ENCODE measurements at places on chromosomes 2 and 18.

GRCh38 chr2:236769981-236770671 is 200.5 kb downstream of the ACKR3 start:
- DNase-seq, result no peak

DNA sequence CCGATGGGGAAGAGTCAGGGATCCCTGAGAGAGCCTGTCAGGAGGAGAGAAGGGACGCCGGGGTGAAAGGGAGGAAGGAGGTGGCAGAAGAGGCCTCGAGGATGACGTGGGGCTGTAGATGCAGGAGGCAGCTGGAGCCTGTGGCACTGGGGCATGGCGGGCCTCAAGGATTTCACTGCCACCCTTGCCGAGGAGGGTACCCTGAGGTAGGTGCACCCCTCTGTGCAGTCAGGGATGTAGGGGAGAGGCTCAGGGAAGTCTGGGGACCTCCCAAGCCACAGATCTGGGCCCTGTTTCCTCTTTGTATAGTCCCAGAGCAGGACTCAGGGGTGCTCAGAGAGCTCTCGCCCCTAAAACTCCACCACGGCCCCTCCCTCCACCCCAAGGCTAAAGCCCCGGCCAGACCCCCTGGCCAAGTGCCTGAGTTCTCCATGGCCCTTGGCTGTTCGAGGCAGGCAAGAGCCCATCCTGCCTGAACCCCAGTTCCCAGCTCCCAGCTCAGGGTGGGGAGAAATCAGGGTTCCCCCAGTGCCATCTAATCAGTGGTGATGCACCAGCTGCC is 39.0 kb upstream of the HDAC4 start:
- DNase-seq, result no peak

GRCh38 chr18:57561728-57562423 is 24.6 kb downstream of the FECH start:
- peak; percentile 58 for DNase-seq

DNA sequence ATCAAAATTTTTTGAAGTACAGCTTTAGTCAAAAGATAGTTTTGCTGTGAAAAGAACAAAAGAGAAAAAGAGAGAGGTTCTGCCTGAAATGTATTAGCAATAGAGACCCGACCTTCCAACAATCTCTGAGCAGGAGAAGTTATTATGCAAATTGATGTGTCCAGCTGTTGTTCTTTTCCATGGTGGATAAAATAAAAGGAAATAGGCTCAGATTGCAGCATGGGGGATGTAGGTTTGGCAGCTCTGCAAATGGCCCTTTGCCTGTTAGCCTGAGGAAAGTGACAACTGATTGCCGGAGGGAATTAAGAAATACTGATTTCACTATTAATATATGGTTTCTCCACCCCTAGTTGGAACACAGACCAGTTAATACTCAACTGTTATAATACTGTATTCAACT is 1283.2 kb upstream of the NXPH2 start:
- no peak for DNase-seq

DNA sequence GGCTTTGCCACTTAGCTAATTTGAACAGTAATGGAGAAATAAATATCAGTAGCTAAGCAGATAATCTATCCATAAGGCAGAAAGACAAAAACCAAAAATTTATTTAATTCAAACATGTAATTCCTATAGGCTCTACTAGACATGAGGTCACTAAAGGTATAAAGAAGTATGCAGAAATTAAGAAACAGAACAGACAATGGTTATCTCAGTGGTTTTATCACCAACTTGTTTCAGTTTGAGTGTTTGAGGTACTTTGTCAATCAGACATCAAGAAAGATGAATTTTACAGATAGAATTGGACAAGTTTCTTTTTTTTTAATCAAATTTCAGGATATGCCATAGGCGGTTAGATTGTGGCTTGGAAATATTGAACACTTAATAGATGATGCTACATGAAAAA is 67.4 kb upstream of the ZEB2 start:
- DNase-seq, result no peak

DNA sequence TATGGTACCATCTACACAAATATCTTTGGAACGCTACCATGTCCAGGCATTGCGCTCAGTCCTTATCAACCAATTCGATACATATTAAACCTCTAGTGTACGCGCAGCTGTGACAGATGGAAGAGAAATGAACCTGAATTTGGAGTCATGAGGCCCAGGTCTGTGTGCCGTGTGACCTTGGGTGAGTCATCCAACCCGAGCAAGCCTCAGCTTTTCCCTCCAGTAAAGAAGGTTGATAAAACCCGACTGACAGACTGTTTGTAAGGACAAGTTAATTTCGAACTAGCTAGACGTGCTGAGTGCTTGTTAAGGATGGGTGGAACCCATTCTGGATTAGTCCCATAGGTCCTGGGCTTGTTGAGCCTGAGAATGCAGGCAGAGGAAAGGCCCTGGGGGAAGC is 28.2 kb downstream of the GREB1 start:
- DNase-seq, result no peak

DNA sequence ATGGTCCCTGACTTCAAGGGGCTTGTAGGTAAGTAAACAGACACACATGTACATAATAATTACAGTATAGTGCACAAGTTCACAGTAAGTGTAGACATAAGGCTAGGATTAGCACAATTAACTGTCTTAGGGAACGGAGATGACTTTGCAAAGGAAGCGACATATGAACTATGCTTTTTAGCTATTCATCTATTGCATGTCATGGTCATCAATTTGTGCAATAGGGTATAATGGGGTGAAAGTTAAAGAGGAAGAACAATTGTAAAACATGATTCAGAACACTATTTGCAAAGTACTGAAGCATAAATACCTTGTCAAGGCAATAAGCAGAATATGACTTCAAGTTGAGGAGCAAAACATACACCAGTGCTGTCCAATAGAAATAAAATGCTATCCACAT is 112.3 kb upstream of the SLC8A1 start:
- DNase-seq, result no peak

DNA sequence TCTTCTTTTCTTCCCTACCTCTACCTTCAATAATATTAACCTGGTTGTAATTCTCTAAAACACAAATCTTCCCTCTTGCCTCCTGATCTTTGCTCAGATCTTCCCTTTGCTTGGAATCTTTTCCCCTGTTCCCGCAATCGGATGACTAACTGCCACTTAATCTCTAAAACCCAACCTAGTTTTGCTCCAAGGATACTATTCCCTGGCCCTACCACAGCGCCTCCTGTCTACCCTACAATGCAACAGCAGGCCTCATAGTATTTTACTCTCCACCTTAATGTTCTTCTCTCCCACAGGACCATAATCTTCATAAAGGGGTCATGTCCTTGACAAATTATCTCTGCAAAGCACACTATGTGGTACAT is 246.8 kb upstream of the TNP1 start:
- no peak for DNase-seq

- no peak for DNase-seq
Observed at GRCh38 chr2:102294802-102295489, 16.4 kb upstream of the IL1RL1 start.

- no peak for DNase-seq
Observed at GRCh38 chr2:208827549-208828221, 421.1 kb downstream of the PTH2R start.

DNA sequence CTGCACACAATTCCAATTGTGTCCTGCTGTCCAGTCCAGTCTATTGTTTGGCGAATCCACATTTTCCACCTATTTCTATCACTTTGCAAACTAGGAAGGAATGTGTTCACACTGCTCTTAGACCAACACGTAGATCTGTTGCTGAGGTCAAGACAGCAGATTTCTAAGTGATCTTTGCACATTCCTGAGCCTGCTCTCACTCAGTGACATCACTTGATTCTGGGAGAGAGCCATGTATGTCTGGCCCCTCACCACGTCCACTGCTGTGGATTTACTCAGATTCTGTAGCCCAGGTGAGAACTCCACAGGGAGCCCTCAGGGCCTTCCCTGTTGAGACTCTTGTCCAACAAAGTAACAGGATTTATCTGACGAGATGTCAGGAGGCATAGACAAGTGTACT is 317.2 kb downstream of the TSN start:
- DNase-seq, result no peak

DNA sequence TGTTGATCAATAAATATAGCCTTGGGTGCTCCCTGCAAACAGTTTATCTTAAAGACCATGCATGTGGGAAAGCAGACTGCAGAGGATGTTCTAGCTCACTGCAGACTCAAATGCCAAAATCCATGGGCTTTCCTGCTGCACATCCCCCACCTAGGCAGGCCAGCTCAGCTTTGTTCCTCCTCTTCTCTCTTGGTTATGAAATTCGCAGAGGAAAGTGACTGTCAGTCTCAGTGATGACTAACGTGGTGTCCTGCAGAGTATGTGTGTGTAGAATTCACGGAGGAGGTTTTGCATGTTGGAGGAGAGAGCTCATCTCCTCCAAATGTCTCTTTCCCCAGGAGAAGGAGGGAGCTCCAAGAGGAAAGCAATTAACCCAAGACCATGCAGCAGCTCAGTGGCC is 21.4 kb upstream of the KCNS3 start:
- DNase-seq, result no peak

GRCh38 chr2:172270278-172271079 is 156.9 kb upstream of the ITGA6 start:
- DNase-seq, result no peak

- DNase-seq, result no peak
Observed at GRCh38 chr2:122251158-122251557, 495.7 kb downstream of the TSN start.

GRCh38 chr2:10876963-10877362 is 34.8 kb upstream of the KCNF1 start:
- no peak for DNase-seq

GRCh38 chr2:58432491-58433170 is 191.5 kb upstream of the FANCL start:
- no peak for DNase-seq

DNA sequence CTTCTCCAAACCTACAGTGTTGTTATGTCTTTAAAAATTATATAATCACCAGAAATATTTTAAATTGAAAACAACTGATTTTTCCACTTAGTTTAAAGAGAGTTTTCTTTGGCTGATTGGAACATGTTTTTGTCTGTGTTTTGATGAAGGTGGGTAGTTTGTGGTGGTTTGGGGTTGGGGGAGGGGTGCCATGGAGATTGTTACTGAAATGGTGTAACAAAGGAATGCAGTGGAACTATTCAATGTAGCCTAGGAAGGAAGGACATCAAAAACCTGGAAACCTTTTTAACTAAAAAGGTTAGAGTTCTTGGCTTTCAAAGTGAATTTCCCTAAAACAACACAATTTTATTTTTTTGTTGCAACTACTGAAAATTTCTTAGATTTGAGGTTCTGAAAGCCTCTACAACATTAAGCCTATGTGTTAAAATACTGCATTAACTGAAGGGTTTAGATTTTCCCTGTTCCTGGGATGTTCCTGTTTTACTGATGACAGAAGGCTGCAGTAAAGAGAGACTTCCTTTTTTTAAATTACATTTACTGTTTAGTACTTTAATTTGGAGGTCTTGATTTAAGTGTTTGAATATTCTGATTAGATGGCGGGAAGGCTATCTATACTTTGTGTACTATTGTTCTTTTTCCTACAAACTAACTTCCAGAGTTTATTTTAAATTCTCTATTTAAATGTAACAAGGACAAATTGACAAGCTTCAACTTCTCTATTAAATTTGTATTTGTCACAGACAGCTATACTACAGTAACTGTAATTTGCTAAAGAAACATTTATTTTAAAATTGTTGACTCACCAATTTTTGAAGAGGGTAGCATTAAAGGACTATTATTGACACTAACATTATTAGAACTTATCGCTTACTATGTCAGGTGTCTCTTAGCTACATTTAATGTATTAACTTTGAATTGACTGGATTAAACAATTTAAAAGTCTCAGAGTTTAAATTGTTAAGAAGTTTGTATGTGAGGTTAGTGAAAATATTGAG is 87.7 kb downstream of the LIMS1 start:
- DNase-seq, result no peak

- DNase-seq, result no peak
Observed at GRCh38 chr2:120243211-120243610, 9.4 kb upstream of the RALB start.

GRCh38 chr2:60484133-60484645 is 69.3 kb downstream of the BCL11A start:
- DNase-seq, result no peak

DNA sequence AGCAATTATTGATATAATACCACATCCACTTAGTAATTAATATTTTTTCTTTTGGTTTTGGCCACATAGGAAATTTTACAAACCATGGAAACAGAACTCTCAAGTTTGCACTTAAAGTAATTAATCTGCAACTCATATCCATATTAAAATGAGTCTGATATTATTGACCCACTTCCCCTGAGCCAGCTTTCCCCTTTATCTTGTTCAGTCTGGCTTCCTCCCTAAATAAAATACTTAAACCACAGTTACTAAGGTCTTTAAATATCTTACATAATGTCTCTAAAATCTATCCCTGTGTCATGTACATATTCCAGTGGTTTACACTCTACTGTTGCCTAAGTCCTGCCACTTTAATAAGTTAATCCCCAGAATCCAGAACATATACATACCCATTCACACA is 564.9 kb upstream of the FSHR start:
- no peak for DNase-seq

- DNase-seq, result no peak
Observed at GRCh38 chr2:44055229-44055628, 59.4 kb upstream of the LRPPRC start.

DNA sequence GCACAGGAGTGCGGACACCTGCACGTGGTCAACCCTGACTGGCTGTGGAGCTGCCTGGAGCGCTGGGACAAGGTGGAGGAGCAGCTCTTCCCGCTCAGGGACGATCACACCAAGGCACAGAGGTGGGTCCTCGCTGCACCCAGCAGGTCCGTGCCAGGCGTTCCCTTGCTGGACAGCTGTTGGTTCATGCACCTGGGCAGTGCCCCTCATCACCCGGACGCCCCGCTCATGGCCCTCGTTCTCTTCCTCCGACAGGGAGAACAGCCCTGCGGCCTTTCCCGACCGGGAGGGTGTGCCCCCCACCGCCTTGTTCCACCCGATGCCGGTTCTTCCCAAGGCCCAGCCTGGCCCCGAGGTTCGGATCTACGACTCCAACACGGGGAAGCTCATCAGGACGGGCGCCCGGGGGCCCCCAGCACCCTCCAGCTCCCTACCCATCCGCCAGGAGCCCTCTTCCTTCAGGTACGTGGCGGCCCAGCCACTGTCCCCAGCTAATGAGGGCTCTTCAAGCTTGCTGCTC is 38.0 kb downstream of the CTDP1 start:
- DNase-seq, result no peak

DNA sequence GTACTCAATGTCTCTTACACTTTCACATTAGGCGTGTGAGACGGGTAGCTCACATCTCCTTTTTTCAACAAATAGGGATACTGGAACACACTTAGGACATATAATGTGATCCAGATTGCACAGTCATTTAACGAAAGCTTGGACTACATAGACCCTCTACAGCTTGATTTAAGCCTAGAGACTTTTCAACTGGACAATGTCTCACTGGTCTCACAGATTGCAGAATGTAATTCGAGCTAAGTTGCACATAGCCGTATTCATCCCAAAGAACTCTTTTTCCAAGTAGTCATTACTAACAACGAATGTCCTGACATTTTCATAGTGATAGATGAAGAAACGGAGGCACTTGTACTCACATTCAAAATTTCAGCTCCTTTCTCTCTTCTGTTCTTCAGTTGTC is 612.1 kb downstream of the ZEB2 start:
- DNase-seq, result no peak

DNA sequence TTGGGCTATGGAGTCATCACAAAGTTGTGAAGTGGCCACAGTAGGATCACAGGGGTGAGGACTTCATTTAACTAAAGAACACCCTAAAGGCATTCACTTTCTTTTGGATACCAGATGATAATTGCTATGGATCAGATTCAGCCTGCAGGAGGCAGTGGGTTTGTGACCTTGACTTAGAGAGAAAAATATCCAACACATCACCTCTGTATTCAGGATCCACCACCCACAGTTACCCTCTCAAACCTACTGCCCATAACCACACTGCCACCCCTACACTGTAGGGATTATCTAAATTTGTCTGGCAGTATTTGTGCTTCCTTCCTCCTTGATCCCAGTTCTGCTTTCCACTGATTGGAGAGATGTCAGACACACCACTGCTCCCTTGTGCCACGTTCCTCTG is 269.4 kb downstream of the MYCN start:
- DNase-seq, result no peak

All from CD4-positive, alpha-beta T cell treated with Interleukin-4 for 1 hour (primary cell).